ENCODE measurements at places on chromosomes 16 and 17.

DNA sequence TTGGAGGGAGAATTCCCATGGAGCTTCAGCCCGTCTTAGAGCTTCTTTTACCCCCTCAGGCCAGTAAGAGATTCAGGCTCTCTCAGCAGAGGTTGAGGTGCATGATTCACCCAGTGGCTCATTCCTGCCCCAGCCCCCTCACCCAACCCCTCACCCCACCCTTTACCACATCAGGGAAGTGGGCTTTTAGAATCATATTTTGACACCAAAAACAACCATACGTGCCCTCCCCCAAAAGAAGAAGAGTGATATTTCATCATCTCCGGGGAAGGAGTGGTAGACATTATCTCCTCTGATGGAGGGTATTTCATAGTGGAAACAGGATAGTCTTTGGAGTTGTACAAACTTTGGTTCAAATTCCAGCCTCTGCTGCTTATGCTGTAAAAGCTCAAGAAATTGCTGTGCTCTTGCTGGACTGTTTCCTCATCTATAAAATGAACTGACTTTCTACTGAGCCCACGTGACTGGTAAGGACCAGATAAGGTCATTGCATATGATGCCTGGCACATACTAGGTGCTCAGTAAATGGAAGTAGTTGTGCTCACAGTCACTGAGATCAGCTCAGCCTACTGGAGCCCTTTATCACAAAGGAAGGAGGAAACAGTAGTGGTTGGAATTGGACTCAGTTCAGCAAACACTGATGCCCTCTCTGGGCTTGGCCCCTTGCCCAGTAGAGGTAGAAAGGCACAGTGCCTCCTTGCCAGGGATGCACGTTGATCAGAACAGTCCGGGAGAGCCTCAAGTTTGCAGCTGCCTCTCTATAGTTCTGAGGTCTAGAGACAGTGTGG lies 18.3 kb upstream of the CCL5 start:
- DNase-seq, result no peak

DNA sequence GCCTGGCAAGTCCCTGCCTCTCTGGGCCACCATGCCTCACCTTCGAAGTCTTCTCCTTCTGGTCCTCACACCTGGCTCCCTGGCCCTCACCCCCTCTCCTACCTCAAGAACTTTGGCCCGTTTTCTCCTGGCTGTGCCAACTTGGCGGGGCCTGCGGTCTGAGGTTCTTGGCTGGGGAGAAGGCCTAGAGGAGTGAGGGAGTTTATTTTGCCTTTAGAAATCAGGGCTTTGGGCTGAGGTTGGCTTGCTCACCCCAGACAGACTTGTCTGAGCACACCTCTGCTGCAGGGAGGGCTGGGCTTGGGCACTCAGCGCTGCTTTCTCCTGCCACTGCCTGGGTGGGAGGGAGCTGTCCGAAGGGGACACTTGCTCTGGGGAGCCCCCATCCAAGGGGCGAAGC lies 23.3 kb upstream of the TAC4 start:
- no peak for DNase-seq

- no peak for DNase-seq
Observed at GRCh38 chr17:40535924-40536294, 29.4 kb downstream of the CCR7 start.

DNA sequence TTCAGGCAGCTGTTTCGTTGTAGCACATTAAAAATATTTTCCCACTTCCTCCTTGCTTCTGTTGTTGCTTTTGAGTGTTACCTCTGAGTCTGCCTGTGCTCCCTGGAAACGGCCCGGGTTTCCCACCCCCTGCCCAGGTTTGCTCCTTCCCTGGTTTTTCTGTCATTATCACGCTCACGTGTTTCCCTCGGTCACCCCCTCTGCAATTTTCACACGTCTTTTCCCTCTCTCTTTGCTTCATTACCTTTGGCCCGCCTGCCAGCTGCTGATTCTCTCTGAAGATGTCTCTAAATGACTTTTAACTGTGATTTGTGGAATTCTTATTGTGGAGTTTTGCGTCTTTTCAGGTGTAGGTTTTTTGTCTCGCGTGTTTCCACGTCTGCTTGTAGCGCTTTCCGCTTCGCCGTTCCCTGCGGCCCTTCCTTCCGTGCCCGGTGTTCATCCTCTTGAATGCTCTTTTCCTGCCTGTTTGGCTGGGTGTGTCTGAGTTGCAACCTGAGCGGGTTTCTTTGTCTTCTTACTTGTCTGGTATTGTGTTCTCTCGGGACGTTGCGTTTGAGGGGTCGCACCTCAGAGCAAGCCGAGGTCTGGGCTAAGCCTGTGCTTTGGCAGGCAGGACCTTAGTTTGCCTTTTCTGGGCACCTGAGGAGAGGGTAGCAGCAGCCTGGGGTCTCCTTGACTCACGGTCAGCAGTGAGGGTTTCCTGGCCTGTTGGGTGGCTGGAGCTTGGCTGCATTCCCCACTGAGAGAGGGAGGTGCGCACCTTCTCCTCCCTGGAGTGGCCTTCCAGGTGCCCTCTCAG lies 96.3 kb upstream of the ZNF750 start:
- DNase-seq, result no peak

DNA sequence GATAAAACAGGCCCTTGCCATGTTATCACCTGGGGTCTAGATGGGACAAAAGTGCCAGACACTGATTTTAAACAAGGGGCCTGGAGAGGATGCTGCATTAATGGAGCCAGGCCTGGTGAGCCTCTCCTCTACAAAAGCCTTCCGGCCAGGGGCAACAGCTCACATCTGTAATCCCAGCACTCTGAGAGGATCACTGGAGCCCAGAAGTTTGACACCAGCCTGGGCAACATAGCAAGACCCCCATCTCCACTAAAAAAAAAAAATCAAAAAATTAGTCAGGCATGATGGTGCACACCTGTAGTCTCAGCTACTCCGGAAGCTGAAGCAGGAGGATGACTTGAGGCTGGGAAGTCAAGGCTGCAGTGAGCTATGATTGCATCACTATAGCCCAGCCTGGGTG lies 3.5 kb downstream of the GINS2 start:
- no peak for DNase-seq

GRCh38 chr16:11833951-11834695 lies 17.2 kb downstream of the RSL1D1 start:
- no peak for DNase-seq

- no peak for DNase-seq
Observed at GRCh38 chr16:74577882-74578366, 29.0 kb downstream of the GLG1 start.

GRCh38 chr16:74480150-74481029 lies 59.1 kb upstream of the CLEC18B start:
- no peak for DNase-seq

DNA sequence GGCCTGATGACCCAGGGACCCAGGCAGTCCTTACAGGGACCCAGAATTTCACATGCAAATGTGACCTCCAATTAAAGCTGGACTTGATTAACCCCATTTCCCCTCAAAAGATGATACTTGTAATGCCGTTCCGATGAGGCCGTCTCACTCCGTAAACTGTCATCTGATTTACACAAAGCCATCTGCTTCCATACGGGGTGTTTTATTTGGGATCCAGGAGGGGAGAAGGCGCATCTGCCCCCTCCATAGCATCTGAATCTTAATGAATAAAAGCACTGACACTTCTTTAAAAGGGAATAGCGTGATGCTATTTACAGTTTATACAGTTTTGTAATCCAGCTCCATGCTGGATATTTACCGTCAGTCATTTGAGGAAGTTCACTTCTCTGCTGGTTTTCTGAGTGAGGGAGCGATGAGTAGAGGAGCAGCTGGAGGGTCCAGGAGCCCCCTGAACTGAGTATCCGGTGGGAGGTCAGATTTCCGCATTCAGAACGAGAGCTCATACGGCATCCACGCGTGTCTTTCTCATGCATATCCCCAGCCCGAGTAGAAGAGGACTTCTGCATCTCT lies 452.7 kb downstream of the WWOX start:
- no peak for DNase-seq

DNA sequence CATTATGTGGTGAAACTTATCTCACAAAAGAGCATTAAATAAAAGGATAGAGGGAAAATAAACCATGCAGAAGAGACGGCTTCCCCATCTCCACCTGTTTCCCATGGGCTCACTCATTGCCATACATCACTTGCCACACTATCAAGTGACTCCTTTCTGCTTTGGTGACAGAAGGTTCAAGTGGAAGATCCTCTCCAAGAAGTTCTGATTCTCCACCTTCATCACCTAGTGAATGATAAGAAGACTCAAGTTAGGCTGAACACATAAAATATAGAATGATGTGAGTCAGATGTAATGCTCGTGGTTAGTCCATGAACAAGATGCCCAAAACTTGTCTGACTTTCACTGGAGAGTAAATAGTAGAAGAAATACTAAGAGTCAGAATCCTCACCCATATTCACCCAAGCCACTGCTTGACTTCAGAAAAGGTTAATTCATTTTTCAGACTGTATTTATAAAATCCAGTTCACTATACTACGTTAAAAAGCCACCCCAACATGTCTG lies 100.1 kb upstream of the TOB1 start:
- no peak for DNase-seq

- no peak for DNase-seq
Observed at GRCh38 chr17:62008294-62008693, 56.8 kb downstream of the MED13 start.

GRCh38 chr17:21248500-21248899 lies 4.7 kb downstream of the NATD1 start:
- DNase-seq, result no peak

DNA sequence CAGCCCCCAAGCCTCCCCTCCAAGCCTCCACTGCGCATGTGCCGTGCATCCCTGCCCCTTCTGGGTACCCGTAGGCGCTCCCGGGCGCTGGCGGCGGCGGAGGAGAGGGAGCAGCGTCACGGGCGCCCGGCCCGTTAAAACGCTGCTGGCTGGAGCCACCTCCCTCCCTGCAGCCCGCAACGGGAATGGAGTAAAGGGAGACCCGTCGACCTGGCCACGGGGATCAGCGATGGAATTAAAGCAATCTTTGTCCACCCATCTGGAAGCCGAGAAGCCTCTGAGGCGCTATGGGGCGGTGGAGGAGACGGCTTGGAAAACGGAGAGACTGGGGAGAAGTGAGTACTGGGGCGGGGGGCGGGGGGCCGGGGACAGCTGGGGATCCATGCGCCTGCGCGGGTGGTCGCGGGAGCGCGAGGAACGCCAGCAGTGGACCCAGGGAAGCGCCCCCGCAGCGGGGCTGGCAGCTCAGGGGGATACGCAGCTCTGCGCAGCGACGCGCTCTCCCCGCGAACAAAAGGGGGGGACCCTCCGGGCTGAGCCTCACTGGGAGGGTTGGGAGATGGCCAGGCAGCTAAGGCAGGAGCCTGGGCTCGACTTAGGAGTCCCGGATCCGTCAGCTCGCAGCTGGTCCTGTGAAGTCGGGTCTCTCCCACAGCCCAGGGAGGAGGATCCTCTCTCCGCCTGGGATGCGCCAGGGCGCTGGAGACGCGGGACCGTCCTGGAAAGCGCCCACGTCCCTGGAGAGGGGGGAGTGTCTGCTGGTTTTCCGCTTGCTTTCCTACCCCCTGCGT lies at the start of gene BMERB1:
Gene BMERB1, plus strand, starts transcription at position 164 of the 791 bp plus-strand sequence. Its CDS starts 66 bp downstream, at position 230.
- DNase-seq, result peak; percentile 48

GRCh38 chr16:85657996-85658395 lies 30.8 kb downstream of the GINS2 start:
- no peak for DNase-seq

Data from right renal cortex interstitium (tissue), 3 donors.